Fibroblast of upper back skin (primary cell): ENCODE measurements at places on chromosomes 2 and 18.
A peak's percentile ranks its signal among the peaks of the same experiment; 100 is the strongest.

GRCh38 chr2:241636182-241637017 lies 558 bp downstream of the THAP4 start:
- DNase-seq = no peak

DNA sequence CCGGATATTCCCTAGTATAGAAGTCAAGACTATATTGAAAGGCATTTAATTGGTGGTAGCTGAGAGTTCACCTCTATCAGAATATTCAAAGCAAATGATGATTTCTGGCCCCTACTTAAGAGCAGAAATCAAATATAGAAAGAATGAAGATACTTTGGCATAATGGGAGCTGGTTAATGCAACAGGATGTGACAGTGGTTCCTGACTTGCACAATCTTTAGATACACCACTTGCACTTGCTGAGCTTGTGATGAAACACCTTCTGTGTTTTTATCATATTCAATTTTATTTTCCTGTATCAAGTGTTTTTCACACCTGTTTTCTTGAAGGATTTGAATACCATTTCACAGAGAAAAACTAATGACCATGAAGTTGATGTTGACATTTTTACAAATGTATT lies 124.1 kb upstream of the CDH19 start:
- DNase-seq = no peak

- no peak for DNase-seq
These were observed at the start of gene KCNIP3 for GRCh38 chr2:95296880-95297487. TSS of gene KCNIP3 (plus strand) at chr2:95297347. CDS start at chr2:95297439, 92 bp downstream.

DNA sequence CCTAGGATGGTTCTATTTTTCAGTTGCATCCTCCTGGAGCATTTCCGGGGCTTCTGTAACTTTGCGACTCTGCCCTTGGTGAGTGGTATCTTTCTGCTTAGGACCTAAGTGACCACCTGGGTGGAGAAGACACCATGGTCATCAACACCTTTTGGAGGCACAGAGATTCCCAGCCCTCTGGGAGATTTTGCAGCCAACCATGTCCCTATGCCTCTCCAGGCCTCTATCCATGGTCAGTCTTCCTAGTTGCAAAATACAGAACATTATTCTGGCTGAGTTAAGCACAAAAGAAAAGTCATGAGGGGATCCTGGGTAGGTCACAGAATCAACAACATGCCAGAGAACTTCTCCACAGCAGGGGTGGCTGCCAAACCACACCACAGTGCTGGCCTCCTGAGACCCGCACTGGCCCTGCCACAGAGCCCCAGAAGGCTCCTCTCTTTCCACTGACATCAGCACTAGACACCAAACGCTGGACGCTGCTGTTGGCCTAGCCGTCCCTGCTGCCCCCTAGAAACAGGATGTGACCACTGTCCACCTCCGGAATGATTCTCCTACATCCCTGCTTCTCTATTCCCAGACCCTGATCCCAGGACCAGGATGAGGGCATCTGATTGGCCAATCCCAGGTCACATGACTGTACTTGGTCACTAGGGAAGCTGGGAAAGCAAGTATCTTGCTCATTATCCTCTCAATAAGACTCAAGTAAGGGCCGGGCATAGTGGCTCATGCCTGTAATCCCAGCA lies 47.7 kb downstream of the SMAD7 start:
- DNase-seq = peak; percentile 72

DNA sequence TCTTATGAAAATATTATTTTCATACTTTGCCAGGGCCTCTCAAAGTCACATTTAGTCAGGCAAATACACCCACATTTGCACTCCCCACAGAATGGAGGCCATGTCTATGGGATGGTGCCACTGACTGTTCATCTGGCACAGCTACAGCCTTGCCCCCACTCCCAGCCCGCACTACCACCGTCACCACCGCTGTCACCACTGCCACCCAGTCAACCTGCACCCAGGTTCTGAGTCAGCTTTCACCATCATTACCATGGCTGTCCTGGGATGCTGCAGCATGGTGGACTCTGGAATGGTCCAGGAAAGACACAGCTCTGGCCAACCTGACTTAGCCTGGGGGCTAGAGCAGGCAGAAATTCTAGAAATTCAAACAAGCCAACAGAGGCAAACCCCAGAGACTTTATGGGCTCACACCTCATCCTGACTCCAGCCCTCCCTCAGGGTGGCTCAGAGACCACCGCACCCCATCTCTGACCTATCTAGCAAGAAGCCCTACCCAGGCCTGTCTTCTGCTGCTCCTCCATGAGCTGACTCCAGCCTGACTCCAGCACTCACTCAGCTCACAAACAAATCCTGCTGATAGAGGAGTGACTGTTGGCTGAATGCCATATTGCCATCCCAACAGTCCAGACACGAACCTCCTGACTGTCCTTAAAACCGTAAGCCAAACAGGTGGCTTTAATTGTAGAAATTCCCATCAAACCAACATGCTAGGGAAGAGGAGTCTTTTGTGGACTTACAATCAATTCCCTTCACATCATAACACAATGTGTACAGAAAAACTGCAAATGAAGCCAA lies 28.0 kb downstream of the DNER start:
- no peak for DNase-seq

DNA sequence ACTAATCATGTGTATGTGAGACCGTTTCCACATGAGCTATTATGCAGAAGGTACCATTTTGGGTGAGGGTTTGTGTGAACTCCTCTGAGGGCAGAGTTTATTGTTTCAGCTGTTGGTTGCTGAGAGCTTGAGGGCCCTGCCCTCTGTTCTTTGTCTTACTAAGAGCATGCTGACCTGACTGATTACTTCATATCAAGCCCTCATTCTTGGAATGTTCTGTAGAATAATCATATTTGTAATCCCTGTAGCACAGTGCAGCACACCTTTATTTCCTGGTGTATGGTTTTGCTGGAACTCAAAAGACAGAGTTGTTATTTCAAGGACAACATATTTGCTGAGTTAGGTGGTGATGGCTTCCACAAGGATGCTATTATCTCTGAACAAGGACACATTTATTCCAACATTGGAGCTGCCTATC lies 118.5 kb downstream of the GALNT3 start:
- no peak for DNase-seq

- no peak for DNase-seq
These were observed 56.0 kb downstream of the TRAPPC12 start for GRCh38 chr2:3435445-3435844.

DNA sequence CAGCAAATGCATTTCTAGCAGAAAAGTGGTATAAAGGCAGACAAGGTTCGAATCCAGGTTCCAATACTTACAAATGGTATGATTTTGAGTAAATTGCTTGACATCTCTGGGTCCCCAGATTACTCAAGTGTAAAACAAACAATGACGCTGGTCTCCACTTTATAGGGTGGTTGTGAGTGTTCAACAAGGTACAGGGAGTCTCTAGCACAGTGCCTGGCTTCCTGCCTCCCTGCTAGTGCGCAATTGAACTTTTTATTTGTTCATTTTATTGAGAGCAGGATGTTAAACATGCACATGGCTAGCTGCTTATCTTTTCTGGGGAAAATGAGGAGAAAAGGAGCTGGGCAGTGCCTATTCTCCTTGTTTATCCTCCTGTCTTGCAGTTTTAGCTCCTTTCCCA lies 74.9 kb upstream of the MYL1 start:
- DNase-seq = no peak

DNA sequence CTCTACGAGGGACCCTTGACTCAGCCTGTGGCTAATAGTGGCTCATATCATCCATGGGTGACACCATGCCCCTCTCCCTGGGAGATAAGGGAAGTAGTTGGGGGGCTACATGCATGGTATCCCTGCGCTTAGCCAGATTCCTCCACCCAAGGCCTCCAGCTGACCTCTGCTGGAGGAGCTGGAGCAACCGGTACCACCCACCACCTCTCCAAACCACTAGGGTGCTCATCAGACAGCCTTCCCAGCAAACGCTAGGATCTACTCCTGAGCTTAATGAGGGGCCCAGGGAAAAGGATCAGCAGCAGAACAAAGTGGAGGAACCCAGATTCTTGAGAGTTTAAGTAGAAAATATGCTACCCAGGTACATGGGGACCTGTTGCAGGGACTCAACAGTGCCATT lies 75.9 kb upstream of the CAPN13 start:
- no peak for DNase-seq
